Fibroblast of skin of right quadriceps (primary cell): ENCODE measurements at places on chromosomes 1 and 21.

DNA sequence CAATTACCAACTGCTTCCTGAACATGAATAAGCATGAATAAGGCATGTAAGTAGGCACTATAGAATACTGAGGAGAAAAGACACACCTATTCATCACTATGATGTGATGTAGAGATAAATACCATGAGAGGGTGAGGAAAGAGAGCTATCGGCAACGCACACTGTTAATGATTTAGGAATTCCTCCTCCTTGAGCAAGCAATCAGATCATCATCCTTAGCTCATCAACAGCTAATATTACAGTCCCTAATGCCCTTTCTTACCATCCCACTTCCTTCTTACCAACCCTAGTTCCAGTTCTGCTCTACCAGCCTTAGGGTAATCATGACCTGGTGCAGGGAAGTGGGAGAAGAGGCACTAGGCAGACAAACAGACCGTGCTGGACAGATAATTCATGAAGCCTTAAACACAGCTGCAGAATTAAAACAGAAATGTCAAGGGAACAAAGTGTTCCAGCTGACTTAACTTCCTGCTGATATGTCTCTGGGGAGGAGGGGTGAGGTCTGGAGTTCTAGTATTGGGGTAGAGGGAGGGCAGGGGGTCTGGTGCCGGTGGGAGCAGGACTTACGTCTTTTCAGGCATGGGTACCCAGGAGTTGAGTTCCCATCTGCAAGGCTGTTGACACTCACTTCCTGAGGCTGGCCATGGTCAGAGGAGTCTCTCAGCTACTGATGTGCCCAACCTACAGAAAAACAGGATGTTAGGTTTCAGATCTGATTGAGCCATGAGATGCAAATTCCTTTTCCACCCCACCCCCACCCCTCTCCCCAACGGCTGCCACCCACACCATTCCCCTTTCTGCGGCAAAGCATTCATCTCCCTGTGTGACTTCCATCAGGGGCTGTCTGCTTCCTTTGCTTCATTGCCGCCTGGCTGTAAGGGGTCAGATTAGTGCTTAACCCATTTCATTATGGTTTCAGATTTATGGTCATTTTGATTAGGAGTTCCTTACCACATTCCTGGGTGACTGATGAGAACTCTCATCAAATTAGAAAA lies 12.6 kb upstream of the RCSD1 start:
- peak; percentile 58 for DNase-seq

DNA sequence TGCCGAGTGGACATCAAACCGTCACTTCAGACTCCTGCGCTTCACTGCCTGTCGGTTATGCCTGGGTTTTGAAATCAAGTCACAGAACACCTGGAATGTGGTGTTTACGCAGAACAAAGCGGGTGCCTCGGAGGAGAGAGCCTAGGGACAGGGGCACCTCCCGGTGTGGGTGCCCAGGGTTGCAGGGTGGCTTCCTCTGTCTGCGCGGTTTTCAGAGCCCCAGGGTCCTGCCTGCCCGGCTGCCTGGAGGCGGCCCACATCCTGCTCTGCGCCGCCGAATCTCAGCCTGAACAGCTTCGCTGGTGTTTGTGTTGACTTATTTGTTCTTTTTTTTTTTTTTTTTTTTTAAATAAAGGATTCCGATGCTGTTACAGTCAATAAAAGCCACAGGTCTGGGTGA lies 113.5 kb upstream of the COL6A1 start:
- DNase-seq, result no peak

DNA sequence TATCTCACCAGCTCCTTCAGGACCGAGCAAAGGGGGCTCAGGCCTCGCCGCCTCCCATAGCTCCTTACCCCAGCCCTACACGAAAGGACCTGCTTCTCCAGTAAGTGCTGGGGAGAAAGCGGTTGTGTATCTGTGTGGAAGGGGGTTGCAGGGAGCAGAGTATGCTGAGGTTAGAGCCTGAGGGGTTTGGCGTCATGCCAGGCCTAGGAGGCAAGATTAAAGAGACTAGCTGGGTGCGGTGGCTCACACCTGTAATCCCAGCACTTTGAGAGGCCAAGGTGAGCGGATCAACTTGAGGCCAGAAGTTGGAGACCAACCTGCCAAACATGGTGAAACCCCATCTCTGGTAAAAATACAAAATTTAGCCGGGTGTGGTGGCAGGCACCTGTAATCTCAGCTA lies 14.1 kb upstream of the RASSF5 start:
- DNase-seq, result no peak

DNA sequence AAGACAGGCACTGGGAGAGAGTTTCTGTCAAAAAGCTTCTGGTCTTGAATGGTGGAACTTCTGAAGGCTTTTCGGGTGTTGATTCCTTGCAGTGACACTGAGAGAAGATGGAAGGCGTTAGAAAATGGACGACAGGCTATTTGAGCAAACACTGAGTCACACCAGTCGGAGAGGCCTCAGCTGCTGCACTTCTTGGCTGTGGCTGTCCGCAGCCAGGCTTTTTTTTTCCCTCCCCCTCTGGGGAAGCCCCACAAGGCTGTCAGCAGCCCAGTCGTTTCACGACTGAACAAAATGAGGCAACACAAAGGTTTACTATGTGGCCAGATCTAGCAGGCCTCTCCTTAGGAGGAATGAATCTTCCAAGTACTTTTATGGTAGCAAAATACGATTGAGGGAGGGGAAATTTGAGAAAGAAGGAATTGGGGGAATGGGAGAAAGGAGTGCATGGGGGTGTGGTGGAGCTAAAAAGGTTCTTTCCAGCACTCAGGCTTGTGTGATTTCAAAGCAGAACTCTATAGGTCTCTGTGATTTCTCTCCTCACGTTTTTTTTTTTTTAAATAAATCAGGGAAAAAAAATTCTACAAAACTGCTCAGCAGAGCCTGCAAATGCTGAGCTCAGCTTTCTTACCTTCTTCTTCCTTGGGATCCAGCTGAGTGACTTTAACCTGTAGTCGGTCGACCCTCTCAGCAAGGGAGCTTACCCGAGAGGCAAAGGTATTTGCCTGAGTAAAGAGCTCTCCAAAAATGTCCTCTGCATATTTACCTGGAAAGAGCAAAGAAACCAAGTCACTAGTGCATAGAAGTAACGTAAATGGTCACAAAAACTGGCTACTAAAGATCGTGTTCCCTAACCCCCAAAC lies 26.1 kb downstream of the GPR3 start:
- DNase-seq, result peak; percentile 94

GRCh38 chr1:153402226-153402625 lies 11.4 kb upstream of the S100A8 start:
- DNase-seq, result no peak

GRCh38 chr1:54768093-54768492 lies 3.8 kb upstream of the PARS2 start:
- no peak for DNase-seq

DNA sequence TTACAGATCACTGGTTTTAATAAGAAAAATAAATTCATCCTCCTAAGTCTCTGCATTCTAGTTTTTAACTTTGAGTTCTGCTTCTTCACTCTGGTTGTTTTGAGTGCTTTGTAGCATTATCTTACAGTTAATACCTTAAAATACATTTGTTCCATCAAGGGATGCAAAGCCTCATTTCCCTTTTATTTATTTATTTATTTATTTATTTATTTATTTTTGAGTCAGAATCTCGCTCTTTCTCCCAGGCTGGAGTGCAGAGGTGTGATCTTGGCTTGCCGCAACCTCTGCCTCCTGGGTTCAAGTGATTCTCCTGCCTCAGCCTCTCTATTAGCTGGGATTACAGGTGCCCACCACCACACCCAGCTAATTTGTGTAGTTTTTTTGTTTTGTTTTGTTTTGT lies 147.8 kb downstream of the ZNF326 start:
- DNase-seq, result no peak

DNA sequence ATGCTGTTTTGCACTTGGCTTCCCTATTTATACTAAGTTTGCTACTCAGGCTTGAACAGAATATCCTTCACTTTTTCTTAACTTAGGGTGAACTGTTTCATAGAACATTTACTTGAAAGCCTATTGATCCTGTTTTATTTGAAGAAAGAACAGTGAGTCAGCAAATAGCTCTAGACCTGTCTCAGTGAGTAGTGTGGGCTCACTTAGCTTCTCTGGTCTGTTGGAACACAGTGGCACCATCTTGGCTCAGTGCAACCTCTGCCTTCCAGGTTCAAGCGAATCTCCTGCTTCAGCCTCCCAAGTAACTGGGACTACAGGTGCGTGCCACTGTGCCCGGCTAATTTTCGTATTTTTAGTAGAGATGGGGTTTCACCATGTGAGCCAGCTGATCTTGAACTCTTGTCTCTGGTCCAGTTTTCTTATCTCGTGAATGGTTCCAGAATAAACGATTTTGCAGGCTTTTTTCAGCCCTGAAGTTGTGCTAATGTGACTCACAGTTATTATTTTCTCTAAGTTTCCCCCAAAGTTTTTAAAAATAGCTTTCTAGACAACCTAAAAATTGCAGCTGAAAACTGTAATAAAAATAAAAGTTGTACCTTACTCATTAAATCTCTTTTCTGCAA lies 76.8 kb downstream of the KIF1B start:
- DNase-seq, result no peak

- DNase-seq, result no peak
These were observed 87.3 kb downstream of the SIK1 start for GRCh38 chr21:43339668-43340067.

GRCh38 chr1:110339407-110340206 lies 430 bp downstream of the RBM15 start:
- peak; percentile 36 for DNase-seq

GRCh38 chr1:36014722-36015220 lies 69.1 kb upstream of the TEKT2 start:
- DNase-seq, result no peak

GRCh38 chr1:212107481-212107880 lies 71.9 kb downstream of the DTL start:
- DNase-seq, result no peak

DNA sequence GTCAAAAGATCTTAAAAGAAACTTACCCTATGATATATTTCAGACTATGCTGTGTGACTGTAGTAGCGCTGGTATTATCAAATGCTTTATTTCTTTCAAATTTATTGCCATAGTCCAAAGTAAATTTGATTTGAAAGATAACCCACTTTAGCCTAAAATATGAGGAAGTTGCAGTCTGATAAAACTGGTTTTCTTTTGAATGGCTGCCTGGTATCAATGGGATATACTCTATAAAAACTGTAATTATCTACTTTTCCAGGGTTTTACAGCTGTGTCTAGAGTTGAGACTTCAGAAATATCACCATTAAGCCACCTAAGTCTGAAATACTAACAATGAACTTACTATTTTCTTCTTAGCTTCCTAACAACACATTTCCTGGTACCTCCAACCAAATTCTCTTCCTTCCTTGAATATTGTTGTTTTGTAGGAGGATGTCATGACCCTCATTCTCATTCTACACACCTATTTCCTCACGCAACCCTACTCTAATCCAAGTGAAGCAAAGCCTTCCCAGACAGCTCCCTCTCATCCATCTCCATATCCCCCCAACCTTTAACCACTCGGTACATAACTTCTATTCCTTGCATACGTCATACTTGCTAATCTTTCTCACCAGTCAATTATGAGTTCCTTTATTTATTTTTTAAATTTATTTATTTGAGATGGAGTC lies 17.0 kb downstream of the KDM5B start:
- no peak for DNase-seq

- DNase-seq, result no peak
These were observed 6.2 kb downstream of the BARHL2 start for GRCh38 chr1:90710579-90711536.

- no peak for DNase-seq
These were observed 8.4 kb downstream of the HES3 start for GRCh38 chr1:6252374-6252710.

GRCh38 chr1:24501371-24502064 lies 1.1 kb upstream of the RCAN3 start:
- DNase-seq, result no peak

- DNase-seq, result no peak
These were observed 3.4 kb upstream of the PEX10 start for GRCh38 chr1:2415801-2416208.

DNA sequence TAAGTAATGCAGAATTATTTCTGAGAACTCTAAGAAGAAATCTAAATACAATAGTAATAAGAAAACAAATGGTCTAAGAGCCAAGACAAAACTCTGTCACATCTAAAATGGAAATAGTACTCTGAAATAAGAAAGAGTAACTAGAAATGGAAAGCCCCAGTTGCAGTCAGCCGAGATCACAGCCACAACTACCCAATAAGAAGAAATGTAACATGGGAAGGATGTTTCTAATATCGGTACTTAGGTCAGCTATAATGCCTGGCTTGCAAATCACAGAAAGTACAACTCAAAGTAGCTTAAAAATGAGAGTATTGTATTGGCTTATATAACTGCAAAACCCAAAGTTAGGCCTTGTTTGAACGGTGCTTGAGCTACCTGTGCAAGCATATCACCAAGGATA lies 58.6 kb upstream of the USP25 start:
- DNase-seq, result no peak
